WTC11 (cell line): ENCODE measurements at places on chromosomes 7 and 10. TPM values are rescaled to one million over a fixed set of nuclear protein-coding genes. Genes with fewer than 3 reads are reported as not detected.
A peak's percentile ranks its signal among the peaks of the same experiment; 100 is the strongest.

- no peak for DNase-seq
Observed at GRCh38 chr10:99981581-99982199, 28.1 kb downstream of the DNMBP start.

- DNase-seq = no peak
Observed at GRCh38 chr7:26279405-26279804, 12.3 kb upstream of the SNX10 start.

The DGKB gene
- 1.9 to 3.5 TPM (median 3.0 TPM) in 3 replicates for total RNA-seq

The EPHB4 gene
- 99.7 to 120 TPM (median 104 TPM) in 3 replicates for total RNA-seq

DNA sequence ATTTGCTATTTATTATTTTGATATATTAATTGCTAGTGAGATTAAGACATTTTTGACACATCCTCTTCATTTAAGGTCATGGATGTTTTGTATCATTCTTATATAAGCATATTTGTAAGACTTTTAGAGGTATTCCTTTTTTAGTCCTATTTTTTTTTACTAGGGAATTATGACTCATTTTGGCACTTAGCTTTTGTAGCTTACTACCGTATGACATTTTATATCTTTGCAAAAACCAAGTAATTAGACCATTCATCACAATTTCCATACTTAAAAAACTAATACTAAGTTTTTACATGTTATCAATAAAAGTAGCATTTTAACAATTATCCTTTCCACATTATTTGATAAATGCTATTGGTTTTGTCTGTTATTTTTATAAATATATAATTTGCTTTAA is 41.6 kb downstream of the BMPR1A start:
- no peak for DNase-seq

DNA sequence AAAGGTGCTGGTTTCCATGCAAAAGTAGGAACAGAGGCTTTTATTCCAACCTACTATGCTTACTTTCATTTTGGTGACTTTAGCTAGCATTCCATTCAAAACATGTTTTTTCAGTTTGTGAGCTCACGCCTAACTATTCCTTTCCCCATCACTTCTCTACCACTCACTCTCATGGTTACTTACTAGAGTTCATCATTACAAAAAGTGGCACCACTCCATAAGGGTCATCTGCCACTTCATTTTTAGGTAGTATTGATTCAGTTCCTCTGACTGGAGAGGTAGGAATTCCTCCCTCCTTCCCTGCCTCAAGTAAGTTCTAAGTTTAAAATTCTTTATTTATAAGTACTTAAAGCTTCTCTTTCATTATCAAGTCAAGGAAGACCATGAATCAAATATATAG is 543.1 kb downstream of the HTR7 start:
- no peak for DNase-seq

DNA sequence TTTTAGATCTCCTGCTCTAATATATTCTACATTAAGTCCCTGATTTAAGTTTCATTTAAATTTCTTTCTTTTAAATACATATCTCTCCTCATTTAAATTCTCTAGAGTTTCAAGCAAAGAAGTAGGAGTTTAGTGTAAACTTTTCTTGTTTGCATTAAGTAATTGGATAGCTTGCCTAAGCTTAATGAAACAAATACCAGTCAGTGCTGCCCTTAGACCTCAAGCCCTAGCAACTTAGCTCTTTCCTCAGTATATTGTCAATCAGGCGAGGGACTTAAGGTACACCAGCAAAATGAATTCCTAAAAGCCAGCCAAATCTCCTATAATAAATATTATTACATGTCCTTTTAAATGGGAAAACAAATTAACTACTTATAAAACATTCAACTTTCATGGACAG is 101.5 kb downstream of the CHCHD3 start:
- no peak for DNase-seq

DNA sequence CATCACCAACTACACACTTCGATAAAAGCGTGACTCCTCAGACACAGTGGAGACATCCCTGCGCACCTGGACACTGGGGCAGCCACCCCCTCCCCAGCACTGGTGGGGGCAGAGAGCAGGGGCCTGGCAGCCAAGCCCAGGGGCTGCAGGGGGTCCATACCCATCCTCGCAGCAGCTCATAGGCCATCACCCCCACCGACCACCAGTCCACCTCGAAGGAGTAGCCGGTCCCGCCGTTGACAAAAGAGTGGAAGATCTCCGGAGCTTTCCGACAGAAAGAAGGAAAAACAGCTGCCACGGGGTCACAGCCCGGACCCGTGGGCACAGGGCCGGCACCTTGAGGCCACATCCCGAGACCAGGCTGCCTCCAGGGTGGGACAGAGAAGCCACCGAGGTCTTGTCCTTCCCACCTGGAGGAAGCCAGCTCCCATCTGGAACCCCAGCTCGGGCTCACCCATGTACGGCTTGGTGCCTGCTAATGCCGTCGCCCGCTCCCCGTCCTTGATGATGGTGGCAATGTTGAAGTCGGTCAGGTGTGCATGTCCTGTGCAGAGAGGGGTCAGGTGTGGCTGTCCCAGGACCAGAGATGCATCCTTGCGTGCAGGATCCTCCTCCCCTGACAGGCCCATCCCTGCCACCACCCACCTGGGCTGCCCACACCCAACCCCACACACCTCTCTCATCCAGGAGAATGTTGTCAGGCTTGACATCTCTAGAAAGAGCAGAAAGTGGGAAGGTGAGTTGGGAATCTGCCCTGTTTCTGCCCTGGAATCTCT is 38.5 kb downstream of the DPYSL4 start:
- no peak for DNase-seq

DNA sequence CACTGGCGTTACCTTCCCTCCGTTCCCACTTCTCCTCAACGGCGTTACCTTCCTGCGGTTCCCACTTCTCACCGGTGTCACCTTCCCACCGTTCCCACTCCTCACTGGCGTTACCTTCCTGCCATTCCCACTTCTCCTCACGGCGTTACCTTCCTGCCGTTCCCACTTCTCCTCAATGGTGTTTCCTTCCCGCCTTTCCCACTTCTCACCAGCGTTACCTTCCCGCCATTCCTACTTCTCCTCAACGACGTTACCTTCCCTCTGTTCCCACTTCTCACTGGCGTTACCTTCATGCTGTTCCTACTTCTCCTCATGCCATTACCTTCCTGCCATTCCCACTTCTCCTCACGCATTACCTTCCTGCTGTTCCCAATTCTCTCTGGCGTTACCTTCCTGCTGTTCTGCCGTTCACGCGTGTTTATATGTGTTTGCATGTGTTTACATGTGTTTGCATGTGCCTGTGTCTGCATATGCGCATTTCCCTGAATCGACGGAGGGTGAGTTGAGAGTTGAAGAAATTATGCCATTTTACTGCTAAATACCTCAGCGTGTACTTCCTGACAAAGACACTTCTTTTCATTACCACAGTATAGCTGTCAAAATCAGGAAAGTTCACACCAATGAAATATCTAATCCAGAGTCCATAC is 23.2 kb upstream of the CFAP46 start:
- no peak for DNase-seq

The EGR2 gene
- 0.92 to 1.6 TPM (median 1.6 TPM) in 3 replicates for total RNA-seq

DNA sequence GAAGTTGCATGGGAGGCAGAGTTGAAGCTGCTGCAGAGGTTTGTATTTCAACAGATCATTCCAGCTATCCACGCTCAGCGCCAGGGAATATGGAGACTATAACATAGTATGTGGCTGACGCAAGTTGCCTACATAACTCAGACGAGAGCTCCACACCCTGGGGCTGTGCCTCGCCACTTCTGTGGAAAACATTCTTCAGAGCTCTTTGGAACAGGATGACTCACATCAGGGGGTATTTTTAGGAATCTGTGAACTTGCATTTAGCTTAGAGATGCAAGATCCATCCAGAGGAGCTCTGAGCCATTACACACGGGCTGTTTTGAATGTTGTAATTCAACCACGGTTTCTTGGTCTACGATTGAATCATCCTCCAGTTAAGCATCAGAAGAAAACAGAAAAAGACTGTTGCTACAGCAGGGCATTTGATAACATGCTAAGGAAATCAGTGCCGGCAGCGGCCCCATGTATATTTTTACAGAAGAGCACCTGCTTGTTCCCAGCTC is 481.5 kb upstream of the AKR1E2 start:
- DNase-seq = no peak

DNA sequence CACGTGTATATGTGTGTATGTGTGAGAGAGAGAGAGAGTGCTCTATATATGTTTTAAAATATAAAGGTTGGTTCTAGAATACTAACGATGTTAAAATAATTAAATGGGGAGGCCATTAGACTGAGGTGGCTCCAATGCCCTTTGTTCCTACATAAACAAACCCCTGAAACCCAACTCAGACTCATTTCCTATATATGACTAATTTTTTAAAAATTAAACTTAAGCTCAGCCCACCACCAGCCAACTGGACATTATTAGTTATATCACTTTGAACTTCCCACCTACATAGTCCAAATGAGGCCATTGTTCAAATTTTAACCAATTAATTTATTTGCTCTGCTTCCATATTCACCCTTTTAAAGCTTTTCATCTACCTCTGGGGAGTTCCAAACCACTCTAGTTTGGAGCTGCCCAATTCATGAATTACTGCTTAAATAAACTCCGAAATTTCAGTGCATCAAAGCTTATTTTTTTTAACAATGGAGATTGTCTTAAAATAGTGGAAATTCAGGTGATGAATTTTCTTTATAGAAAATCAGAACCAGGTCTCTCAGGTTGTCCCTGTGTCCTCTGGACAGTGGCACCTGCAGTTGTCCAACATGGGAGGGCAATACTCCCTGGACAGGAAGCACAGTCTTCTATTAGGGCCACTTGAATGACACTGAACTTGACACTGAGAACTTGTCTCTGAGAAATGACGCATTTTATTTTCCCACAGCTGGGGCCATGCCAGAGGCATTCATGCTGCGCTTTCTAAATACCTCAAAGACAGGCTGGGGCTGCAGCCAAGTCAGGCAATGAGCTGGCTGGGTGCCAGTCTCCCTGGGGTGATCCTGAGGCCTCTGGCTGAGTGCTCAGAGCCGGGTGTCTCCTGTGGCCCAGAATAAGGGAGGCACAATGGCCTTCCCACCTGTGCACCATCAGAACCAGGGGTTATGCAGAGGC is 109.5 kb upstream of the TMEM72 start:
- no peak for DNase-seq

DNA sequence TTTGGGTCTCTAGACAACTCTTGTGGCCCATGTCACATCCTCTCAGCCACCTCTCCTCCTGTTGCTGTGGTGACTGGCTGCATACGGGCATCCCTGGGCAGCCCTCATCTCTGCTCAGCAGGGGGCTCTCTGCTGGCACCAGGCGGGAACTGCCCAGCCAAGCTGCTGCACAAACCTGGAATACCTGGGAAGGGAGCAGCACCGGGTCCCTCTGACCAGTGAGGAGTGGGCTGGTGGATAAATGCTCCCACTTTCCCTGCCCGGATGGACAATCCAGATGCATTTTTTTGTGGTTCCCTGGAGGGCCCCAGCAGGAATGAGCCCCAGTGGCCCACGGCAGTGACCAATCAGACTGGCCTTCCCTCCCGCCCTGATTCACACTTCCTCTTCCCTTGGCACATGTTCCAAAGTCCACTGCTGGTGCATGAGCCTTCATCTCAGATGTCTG is 21.9 kb downstream of the GRID1 start:
- peak; percentile 5 for DNase-seq

The CPA2 gene
- total RNA-seq = 0.90 to 2.3 TPM (median 1.3 TPM) in 3 replicates

DNA sequence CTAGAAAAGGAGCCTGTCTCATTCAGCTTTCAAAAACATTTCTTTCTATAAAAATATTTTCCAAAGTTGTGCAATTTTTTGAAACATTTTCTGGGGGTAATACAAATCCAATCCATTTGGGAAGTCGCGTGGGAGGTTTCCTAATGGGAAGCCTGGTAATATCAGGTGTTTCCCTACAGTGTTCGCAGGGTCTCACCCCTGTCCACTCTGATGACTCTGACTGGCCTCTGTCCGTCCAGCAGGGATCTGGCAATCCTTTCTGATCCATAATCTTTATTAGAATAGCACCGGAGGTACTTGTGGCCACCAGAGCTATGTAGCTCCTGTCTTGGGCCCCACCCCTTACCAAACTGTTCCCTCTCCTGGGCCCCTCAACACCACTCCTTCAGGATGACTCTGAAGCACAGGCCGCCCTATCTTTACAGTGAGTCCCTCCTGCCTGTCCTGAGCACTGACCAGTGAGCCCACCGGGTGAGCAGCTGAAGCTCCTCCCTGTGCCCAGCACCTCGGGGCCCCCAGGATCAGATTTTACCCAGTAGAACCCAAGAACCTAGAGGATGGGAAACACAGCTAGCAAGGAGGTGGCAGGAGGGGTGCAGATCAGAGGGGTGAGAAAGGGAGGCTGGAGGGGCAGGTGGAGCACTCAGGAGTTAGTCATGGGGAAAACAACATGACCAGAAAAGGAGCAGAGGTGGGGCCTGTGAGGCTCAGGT is 84.8 kb downstream of the PTPRE start:
- DNase-seq = no peak

DNA sequence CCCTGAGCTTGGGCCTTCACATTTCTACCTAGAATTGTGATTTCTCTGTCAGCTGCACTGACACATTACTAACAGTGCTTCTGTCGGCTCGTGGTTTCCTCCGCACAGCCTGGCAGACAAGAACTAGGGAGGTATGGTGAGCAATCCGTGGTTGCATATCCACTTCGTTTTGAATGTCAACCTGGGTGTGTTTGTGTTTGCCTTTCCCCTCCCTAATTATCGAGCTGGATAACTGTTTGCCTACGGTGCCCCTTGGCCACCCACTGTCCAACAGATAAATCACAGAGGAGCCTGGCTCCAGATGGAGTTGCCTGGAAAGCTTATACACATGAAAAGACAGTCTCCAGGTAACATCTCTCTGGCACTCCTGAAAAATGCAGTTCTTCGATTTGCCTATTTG is 228.8 kb downstream of the TRIL start:
- DNase-seq = no peak

The FAM237B gene
- total RNA-seq = not detected in 3 replicates

The HYAL4 gene
- total RNA-seq = not detected in 3 replicates

The C1GALT1 gene
- total RNA-seq = 106 to 114 TPM (median 107 TPM) in 3 replicates

- no peak for DNase-seq
Observed at GRCh38 chr7:94664023-94664422, 8.1 kb upstream of the SGCE start.

The PAPOLB gene
- total RNA-seq = 0.23 to 0.31 TPM (median 0.27 TPM) in 3 replicates

The FAM221A gene
- 22.6 to 24.9 TPM (median 23.3 TPM) in 3 replicates for total RNA-seq

DNA sequence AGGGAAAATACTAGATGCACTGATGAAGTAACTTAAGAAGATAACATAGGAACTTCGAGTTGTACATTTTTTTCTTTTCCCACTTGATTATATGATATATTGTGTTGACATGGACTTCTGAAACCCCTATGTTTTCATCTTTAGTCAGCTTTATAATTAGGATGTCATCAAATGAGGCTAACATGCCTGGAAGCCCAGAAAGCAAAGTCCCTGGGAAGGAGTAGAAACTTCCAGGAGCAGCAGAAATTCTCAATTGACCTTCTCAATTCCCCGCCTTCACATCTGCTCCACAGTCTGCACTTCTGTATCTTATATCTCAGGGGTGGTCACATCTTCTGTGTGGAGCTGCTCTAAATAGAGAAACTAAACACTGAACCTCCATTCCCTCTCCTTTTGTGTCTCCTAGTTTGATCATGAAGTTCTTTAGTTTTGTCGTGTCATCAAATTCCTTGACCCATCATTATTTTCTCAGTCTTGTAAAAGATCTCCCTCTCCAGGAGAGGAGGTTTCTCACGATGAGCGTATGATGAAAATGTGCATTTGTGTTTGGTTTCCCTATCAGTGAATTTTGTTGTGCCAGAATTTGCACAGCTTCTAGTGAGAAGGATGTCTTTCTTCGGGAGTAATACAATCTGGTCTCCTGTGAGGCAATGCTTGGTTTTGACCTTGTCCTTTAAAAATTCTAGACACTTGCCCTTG is 303.3 kb downstream of the SUGCT start:
- no peak for DNase-seq

- peak; percentile 5 for DNase-seq
Observed at GRCh38 chr7:2205036-2205780, 27.5 kb downstream of the MAD1L1 start.

The PTPRE gene
- 1.7 to 3.1 TPM (median 2.0 TPM) in 3 replicates for total RNA-seq

GRCh38 chr7:121132940-121133339 is 144.4 kb downstream of the CPED1 start:
- DNase-seq = no peak
